ENCODE measurements at places on chromosomes 6 and 20. TPM values are rescaled to one million over a fixed set of nuclear protein-coding genes. Genes with fewer than 3 reads are reported as not detected.

- no peak for DNase-seq
These were observed 176.8 kb downstream of the NFATC2 start for GRCh38 chr20:51365670-51366069.

DNA sequence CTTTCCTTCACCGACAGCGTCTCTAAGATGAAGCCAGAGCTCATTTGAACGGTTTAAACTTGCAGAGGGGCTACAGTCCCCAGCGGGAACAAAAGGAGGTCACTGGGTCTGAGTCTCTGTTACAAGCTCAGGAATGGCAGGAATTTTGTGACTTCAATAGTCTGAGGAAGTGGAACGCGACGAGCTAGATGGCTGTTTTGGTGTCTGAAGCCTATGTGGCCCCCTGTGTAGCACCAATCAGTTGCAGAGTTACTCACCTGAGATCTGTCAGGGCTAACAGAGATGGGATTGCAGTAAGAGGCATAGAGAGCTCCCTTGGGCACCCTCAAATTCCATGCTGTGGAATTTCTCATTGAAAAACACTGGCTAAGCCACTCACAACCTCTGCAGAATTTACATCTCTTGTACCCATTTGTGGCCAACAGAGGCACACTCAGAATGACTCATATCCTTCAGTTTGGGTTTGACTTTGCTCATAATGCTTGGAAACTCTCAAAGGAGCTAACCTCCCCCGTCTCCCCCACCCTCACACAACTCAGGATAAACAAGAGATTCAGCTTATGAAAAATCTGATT, 7.1 kb upstream of the TCP11 start:
- DNase-seq = peak; percentile 69

GRCh38 chr20:46192376-46192944, 74.3 kb downstream of the CD40 start:
- no peak for DNase-seq

Gene GNAS-AS1
- 13.4 TPM for total RNA-seq

Gene MYO6
- 40.5 TPM for total RNA-seq
